Cerebellum (tissue), 4 donors: ENCODE measurements at places on chromosomes 2 and 18. TPM values are rescaled to one million over a fixed set of nuclear protein-coding genes. Genes with fewer than 3 reads are reported as not detected.

DNA sequence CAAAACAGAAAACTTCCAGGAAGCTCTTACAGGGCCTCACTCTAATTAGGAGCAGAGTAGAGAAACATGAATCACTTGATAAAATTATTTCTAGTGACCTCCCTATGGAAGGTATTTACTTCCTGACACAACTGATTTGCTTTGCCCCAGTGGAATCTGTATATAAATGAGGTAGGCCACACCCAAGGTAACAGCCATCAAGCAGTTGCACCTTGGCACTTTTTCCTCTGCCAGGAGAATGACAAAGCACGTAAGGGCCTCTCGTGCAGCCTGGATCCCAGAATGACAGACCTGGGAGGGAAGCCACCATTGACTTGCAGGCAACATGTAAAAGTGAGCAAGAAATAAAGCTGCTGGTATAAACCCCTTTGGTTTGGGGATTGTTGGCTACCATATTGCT is 620.0 kb upstream of the SLC39A10 start:
- DNase-seq = no peak

- DNase-seq = no peak
Observed at GRCh38 chr2:201269764-201270163, 9.4 kb downstream of the CASP8 start.

DNA sequence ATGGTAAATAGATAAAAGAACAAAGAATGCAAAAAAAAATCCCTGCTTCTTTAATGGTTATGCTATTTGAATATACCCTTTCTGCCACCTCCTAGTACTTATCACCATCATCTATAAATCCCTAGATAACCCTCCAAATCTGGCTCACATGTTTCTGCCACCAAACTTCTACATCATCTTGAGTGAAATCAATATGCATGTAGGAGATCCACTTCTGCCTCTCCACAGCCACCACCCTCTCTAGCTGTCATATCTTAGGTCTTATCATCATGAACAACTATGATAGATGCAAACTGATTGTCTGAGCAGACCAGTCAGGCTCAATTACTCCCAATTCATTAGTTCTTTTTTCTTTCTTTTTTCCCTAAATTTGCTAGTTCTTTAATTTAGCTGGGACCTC is 55.3 kb downstream of the STRN start:
- no peak for DNase-seq

GRCh38 chr18:3626929-3627458 is 177.0 kb downstream of the TGIF1 start:
- DNase-seq = no peak

DNA sequence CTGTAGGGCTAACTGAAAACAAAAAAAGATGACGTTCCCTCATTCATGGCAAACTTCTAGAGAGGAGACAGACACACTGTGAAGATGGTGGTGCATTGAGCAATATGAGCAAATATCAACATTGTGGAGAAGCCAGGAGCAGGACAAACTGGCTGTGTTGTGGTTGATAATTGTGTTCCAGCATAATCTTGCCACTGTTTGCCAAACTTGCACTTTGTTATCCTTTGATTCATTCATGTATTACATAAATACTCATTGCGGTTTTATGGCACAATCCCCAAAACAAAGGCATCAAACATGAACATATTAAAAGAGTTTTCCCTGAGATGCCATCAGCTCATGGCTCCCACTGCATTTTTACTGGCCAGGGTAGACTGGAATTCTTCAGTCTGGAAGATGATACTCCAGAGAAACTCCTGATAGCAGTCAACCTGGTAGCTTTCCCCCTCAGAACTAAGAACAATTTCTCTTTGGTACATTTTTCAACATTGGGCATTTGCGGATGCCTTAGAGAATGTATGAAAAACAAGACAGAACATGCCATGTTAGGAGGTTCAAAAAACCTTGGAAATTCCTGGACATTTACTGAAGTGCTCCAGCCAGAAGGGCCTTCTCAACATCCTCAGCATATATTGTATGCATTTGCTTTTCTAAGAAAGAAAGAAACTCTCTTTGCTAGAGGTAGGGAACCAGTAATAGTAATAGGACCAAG is 487.4 kb upstream of the CELF4 start:
- no peak for DNase-seq

- no peak for DNase-seq
Observed at GRCh38 chr2:220660277-220661145, 911.6 kb downstream of the EPHA4 start.

The FOXD4L1 gene
- 0.27 TPM for total RNA-seq

The PDE1A gene
- total RNA-seq = 42.4 TPM

The FAM161A gene
- 16.4 TPM for total RNA-seq
